ENCODE measurements at places on chromosomes 11 and 22.

DNA sequence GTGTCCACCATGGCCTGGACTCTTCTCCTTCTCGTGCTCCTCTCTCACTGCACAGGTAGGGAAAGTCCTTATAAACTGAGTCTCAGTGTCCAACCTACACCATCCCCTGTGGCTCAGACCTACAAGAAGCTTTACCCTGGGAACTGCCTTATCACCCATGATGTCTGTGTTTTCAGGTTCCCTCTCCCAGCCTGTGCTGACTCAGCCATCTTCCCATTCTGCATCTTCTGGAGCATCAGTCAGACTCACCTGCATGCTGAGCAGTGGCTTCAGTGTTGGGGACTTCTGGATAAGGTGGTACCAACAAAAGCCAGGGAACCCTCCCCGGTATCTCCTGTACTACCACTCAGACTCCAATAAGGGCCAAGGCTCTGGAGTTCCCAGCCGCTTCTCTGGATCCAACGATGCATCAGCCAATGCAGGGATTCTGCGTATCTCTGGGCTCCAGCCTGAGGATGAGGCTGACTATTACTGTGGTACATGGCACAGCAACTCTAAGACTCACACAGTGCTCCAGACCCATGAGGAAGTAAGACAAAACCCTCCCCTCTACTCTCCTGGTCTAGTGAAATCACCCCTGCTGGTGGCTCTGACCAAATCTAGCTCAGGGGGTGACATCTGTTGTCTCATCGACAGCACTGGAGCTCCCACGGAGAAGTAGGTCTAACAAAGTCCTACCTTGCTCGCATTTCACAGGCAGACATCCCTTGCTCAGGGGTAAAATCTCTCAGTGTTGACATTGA, 74.3 kb downstream of the VPREB1 start:
- no peak for DNase-seq

DNA sequence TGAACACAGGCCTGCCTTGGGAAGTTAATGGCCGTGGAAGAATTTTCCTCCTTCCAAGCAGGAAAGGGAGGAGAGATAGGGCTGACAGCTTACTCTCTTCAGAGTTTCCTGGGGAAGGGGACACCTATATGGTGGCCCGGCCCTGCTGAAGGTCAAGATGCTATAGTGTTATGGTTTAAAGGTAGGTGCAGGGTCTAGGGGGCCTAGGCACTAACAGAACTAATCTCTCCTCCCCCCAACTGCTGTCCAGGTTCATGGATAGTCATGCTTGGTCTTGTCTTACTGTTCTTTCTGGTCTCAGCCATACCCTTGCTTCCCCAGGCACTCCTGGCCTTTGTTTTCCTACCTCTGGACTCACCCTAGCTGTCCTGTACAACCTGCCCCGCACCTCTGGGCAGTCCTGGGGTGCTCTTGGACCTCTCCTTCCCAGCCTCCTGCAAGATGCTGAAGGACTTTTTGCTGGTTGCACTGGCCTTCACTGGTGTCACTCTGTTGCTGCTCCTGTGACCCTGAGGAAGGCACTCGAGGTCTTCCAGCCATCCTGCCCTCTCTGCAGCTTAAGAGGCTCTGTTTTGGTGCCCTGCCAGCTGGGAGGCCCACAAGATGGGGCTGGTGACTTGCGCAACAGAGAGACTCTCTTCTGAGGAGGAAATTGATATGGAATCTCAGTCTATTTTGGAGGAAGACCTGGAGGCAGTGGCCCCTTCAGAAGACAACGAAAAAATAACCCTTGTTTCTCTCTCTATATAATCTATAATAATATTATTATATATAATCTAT, 17.9 kb downstream of the SEC14L3 start:
- no peak for DNase-seq

- no peak for DNase-seq
Measured at GRCh38 chr11:119627286-119627685, 101.7 kb downstream of the NECTIN1 start.

- DNase-seq: no peak
Measured at GRCh38 chr22:32333769-32334659, 23.7 kb upstream of the RFPL3 start.

DNA sequence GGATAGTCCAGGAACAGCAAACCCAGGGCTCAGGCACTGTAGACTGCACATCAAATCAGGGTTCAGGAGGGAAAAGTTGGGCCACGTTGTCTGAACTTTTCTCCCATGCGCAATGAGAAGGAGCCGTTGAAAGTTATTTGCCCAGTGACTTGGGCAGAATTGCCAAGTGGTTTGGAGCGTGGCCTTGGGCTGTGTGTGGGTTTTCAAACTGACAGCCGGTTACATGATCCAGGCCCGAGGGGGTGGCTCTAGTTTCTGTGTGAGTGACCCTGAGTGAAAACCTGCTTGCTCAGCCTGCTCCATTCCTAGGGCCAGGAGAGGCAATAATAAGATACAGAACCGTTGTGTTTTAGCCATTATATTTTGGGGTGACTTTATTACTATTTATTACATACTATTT, 20.3 kb downstream of the MB start:
- no peak for DNase-seq

- no peak for DNase-seq
Measured at GRCh38 chr11:7506243-7506642, 7.6 kb upstream of the PPFIBP2 start.

DNA sequence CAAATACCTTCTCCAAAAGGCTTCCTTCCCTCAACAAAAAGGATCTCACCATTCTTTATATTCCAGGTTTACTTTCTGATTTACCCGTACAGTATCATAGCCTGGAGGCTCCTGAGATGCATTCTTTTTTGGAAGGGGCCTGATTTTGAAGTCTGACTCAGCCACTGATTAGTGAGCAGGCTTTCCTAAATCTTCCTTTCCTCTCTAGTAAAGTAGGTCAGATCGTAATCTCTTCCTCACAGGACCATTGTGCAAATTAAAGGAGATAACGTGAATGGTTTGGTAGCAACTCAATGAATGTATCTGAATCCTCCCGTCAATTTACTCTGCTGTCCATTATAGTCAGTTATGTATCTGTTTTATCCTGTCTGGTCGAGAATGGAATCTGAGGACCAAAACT, 227.7 kb upstream of the ANO5 start:
- DNase-seq: no peak

- DNase-seq: no peak
Measured at GRCh38 chr11:75905434-75905833, 90.4 kb downstream of the UVRAG start.

GRCh38 chr22:30325724-30326254, 952 bp downstream of the TBC1D10A start:
- DNase-seq: no peak

- peak; percentile 59 for DNase-seq
Measured at GRCh38 chr22:19629720-19630419, 84.4 kb upstream of the SEPTIN5 start.

DNA sequence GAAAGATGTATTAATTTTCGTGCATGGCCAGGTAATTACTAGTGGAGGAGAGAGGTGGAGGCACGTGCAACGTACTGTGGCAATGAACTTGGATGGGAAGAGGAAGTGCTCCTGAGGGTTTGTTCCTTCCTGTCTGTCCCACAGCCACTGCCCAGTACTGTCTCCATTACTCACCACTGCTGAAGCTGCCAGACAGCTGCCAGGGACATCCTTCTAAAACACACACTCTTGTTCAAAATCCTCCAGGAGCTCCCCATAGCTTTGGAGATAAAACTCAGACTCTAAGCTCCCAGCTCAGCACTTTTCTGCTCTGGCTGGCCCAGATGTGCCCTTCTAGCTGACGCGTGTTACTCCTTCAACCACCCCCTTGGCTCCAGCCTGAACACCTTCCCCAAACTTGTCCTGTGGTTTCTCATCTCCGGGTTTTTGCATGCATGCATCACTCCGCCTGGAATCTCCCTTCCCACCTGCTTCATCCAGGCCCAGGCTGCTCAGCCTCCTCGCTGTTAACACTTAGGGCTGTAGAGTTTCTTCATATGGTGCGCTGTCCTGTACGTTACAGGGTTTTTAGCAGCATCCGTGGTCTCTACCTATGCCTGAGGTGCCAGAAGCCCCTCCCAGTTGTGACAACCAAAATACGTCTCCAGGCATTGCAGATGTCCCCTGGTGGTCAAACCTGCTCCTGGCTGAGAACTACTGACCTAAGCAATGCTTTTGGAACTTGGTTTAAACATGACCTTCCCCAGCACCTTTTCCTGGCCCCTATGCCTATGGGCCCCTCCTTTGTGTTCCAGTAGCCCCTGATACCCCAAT, 69.5 kb downstream of the C11orf91 start:
- DNase-seq: peak; percentile 4

- DNase-seq: no peak
Measured at GRCh38 chr11:66002648-66003225, 434 bp downstream of the BANF1 start.

GRCh38 chr11:92330114-92330513, 105.5 kb downstream of the FAT3 start:
- DNase-seq: no peak

GRCh38 chr11:122863704-122864326, 18.7 kb upstream of the JHY start:
- DNase-seq: peak; percentile 40

- no peak for DNase-seq
Measured at GRCh38 chr11:121225382-121225781, 67.2 kb upstream of the SC5D start.

- no peak for DNase-seq
Measured at GRCh38 chr11:130645164-130645842, 196.9 kb downstream of the ADAMTS15 start.

- no peak for DNase-seq
Measured at GRCh38 chr11:121029153-121029552, 5.3 kb downstream of the TBCEL start.

GRCh38 chr11:35145271-35145670, 6.3 kb downstream of the CD44 start:
- DNase-seq: no peak

DNA sequence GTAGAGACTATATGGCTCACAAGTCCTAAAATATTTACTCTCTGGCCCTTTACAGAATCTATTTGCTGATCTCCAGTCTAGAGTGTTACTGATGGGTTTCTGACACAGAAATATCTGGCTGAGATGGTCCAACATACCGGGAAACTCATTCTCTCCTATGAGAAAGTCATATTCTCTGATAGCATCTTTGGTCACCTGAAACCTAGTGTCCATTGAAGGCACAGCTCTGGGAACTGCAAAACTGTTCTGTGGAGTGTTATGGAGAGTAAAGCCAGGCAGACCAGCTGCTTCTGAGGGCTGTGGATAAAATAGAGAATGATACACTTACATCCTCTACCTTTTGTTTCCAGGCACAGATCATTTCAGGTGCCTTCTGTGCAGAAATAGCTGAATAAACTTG, 2.5 kb upstream of the C11orf24 start:
- no peak for DNase-seq

GRCh38 chr22:30582788-30583545, 8.5 kb upstream of the GAL3ST1 start:
- no peak for DNase-seq

DNA sequence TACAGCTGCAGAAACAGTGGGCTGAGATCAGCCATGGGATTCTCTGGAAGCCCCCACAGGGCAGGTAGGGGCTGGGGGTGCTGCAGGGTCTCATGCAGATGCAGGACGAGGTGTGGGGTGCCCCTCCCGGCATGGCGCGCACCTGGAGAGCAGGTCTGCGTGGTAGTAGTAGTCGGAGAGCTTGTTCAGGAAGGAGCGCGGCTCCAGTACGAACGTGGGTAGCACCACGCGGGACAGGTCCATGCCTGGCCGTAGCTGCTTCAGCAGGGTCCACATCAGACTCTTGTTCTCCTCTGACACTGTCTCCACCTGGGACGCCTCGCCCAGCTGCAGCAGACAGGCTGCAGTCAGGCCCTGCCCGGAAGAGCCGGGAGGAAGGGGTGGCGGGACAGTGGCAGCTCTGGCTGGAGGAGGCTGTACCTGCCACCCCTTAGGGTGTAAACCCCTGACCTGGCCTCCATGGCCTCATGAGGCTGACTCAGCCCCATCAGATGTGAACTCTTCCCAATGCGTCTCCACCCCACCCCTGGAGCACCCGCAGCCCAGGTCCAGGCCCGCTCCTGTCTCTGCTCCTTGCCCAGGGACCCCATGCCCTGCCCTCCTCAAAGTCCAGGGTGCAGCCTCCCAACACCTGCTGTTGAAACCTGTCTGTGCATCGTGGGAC, 47.0 kb upstream of the CARS1 start:
- no peak for DNase-seq

GRCh38 chr11:34940026-34940677, 23.7 kb downstream of the PDHX start:
- DNase-seq: no peak

- no peak for DNase-seq
Measured at GRCh38 chr11:121067453-121067852, 33.6 kb upstream of the TECTA start.

DNA sequence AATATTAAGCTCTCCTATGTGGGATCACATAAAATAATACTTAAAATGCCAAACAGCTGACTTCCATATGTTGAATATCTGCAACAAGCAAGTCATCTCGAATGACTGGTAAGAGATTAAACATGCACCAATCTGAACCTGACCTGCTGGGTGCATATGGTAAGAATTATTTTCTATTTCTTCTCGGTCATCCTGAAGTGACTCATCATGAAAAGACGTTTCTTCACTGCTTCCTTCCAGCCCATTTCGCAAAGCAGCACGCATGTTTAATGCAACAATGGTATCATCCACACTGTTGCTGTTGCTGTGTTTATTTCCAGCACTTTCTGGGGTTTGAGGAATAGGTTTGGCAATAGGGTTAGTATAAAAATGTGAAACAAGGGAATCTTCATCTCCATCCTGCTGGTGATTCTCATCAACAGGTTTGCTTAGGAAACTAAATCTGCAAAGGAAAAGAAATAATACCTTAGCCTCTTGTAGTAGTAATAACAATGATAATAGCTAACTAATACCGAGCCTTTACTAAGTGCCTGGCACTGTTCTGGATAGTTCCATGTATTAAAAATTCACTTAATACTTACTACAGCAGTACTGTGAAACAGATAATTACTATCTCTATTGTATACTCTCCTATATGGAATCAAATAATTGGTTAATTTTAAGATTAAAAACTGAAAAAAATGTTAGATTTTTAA, 52.0 kb upstream of the CHRNA10 start:
- DNase-seq: peak; percentile 89

GRCh38 chr11:97263183-97263858, 873.5 kb downstream of the JRKL start:
- no peak for DNase-seq

- DNase-seq: no peak
Measured at GRCh38 chr11:64444838-64445441, 86.0 kb downstream of the RPS6KA4 start.

GRCh38 chr11:2804701-2805387, 80.7 kb downstream of the CDKN1C start:
- DNase-seq: no peak

- no peak for DNase-seq
Measured at GRCh38 chr22:50602338-50602700, 1.7 kb downstream of the MAPK8IP2 start.

GRCh38 chr22:37633089-37633624, 6.3 kb upstream of the SH3BP1 start:
- no peak for DNase-seq

DNA sequence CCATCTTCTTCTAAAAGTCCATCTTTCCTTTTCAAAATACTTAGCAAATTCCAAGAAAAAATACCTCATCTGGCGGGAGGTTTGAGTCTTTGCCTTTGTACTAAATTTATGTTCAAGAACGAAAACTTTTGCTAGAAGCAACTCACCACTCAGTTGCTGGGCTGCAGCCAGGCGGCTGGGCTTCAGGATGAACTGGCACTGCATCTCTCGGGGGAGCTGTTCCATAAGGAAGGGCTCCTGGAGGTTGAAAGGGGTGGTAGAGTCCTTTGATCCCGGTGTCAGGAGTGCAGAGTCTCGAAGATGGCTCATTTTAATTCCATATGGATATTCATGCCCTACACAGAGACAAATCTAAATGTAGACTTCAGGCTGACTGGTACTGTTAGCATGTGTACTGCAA, 105.8 kb downstream of the ARHGAP20 start:
- no peak for DNase-seq
